A375 (cell line): ENCODE measurements at places on chromosomes 7 and 10. TPM values are rescaled to one million over a fixed set of nuclear protein-coding genes. Genes with fewer than 3 reads are reported as not detected.

Gene FXYD4
- total RNA-seq: not detected in 2 replicates

Gene MDH2
- total RNA-seq: 168 and 200 TPM in 2 replicates

Gene BTAF1
- total RNA-seq: 35.0 and 39.6 TPM in 2 replicates

Gene EPHA1
- total RNA-seq: 0.04 and 0.24 TPM in 2 replicates

Gene RSU1
- total RNA-seq: 14.3 and 15.8 TPM in 2 replicates

Gene PRSS37
- not detected in 2 replicates for total RNA-seq

Gene RARRES2
- not detected in 2 replicates for total RNA-seq

Gene BRAT1
- total RNA-seq: 48.8 and 51.0 TPM in 2 replicates
